Activated naive CD4-positive, alpha-beta T cell (primary cell): ENCODE measurements at places on chromosomes 6 and 20.

DNA sequence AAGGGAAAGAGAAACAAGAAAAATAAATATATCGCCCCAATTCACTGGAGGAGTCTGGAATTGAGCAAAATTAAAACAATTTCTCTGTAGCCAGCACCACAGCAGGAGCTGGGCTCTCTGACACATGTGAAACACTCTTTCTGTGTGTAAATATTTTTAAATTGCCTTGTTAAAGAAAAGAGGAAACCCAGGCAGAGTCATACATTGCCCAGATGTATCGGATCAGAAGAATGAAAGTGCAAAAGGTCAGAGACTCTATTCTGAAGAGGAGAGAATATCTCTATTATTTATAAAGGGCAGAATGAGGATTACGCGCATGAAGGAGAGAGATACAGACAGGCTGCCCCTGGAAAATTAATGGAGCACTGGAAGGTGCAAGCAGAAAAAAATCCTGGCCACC, 127.0 kb upstream of the MAN1A1 start:
- no peak for DNase-seq

DNA sequence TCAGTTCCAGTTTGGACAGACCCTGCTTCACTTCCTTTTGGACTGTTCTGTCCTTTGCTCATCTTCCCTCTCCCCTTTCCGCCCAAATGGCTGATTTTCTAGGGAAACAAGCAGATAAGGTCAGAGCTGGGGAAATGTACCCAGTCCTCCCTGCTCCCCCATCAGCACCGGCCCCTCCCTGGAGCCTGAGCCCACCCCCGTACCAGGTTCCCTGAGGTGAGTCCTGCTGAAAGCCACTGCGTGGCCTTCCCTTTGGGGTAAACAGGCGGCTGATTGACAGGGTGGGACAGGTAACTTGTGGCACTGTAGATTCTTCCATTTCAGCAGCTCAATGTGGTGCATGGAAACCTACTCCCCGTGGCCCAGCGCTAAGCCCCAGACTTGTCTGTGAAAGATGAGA, 70.5 kb downstream of the NPEPL1 start:
- no peak for DNase-seq

DNA sequence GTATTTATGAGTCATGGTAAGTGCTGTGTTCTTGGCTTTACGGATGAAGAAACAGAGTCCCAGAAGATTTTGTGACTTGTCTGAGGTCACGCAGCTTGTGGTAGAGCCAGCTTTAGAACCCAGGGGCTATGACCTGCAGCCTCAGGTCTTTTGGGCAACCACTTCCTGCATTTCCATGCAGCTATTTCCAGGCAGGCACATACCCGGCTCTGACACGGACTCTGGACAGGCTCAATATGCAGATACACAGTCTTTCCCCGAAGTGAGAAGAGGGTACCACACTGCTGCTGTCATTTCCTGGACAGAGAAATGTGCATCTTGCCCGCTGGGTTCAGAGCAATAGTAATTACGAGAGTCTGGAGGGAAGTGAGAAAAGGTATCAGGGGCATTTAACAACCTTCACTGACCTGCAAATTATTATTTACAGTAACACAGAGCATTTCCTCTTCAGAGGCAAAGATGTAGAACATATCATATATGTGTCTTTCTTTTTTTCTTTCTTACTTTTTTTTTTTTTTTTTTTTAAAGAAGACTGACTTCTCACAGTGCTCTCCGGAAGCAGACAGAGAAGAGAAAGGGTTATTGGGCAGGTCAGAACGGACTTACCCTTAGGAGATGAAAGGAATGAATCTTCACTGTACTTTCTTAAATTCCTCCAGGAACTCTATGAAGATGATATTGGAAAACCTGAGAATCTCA, 185.1 kb downstream of the CLIC5 start:
- DNase-seq = no peak

DNA sequence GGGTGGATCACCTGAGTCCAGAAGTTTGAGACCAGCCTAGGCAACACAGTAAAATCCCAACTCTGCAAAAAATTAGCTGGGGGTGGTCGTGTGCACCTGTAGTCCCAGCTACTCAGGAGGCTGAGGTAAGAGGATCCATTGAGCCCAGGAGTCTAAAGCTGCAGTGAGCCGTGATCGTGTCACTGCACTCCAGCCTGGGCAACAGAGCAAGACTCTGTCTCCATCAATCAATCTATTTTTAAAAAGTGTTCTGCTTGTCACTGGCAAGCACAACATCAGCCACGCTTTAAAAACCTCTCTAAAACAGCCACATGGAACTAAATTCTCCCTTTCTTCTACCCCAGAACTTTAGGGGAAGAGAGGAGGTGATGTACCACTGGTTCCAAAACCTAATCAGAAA, 131.6 kb upstream of the RREB1 start:
- no peak for DNase-seq

DNA sequence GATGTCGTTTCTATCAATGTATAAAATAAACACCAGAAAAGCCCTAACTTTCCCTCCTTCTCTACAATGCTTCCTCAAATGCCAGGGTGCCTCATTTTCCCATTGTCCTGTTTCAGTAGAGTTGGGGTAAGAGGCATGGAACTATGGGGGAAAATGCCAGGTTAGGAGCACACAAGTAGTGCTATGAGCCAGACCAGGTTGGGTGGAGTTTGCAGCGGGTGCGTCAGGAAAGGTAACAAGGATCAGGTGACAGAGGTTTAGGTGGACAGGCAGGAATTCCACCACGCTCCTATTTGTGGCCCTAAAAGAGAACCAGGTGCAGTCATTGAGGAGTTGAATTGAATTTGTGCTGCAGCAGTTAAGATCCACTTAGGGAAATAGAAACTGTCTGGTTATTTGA, 36.5 kb downstream of the SYTL3 start:
- no peak for DNase-seq

GRCh38 chr6:147255948-147256674, 51.9 kb downstream of the STXBP5 start:
- no peak for DNase-seq

GRCh38 chr20:35826397-35826998, 54.7 kb downstream of the PHF20 start:
- DNase-seq = no peak
